ENCODE measurements at places on chromosomes 13 and 19.

- DNase-seq = no peak
These were observed 169.9 kb downstream of the USP12 start for GRCh38 chr13:27001705-27002104.

DNA sequence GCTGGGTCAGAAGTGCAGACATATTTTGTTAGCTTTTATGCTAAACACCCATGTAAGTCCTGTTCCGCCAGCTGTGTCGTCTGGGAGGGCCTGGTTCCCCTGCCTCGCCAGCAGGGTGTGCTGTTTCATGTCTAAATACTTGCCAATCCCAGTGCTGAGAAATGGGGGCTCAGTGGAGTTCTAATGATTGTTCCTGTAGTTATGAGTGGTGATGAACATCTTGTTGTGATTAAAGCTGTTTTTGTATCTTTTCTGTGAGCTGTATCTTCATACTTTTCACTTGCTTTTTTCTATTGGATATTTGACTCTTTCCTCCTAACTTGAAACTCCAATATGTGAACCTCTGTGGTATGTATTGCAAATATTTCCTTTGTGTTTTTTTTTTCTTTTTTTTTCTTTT, 32.7 kb downstream of the KDM4B start:
- no peak for DNase-seq

DNA sequence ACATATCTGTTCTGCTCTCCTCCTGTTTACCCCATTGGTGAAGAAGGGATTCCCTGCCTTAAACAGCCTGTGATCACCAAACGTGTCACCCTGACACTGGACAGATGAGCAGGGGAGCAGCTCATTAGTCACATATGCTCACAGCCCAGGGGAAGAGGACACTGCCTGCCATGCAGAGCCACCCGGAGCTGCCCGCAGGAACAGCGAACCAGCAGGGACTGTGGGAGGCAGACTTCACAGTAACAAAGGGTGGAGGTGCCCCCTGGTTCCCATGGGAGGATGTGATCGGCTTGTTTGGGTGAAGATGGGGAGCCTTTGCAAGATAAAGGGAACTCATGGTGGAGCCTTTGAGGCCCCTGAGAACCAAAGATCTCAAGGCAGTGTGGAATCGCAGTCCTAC, 88.6 kb upstream of the FARP1 start:
- no peak for DNase-seq

DNA sequence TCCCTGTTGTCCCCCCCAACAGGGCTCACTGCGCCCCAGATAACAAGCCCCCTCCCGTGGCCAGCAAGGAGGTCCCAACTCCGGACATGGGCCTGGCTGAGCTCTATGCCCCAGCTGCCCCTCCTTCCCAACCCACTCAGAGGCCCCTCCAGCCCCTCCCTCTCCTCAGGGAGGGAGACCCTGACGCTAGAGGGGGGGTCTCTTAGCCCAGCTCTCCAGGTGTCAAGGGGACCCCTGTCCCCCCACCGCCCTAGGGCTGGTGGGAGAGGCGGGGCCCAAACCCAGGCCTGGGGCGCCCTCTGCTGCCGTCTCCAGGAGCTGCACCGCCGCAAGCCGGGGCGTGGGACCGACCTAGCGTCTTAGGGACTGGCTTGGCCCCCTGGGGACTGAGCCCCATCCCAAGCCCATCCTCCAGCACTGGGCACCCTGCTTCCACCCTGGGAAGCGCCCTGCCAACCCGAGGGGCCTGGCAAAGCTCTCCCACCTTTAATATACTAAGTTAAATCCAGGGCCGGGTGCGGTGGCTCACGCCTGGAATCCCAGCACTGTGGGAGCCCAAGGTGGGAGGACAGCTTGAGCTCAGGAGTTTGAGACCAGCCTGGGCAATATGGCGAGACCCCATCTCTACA, 1.4 kb downstream of the GRIN3B start:
- peak; percentile 63 for DNase-seq

- DNase-seq = no peak
These were observed 7.1 kb downstream of the POLR1G start for GRCh38 chr19:45413497-45413896.

DNA sequence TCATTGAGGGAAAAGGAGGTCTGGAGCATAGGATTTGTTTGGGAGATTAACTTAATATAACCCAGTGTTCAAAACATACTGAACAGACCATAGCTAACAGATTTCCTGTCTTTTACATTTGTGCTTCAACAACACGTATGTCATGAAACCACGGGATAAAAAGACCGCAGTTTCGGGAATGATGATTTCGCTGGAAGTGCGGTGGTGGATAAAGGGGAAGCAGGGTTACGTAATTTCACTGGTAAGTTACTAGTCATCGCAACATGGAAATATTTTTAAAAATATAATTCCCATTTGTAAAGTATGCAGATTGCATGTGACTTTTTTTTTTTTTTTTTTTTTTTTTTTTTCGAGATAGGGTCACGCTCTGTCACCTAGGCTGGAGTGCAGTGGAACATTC, 237.4 kb downstream of the LMO7 start:
- no peak for DNase-seq

Data from activated naive CD4-positive, alpha-beta T cell (primary cell).